AG10803 (cell line): ENCODE measurements at places on chromosomes 3 and 15.

DNA sequence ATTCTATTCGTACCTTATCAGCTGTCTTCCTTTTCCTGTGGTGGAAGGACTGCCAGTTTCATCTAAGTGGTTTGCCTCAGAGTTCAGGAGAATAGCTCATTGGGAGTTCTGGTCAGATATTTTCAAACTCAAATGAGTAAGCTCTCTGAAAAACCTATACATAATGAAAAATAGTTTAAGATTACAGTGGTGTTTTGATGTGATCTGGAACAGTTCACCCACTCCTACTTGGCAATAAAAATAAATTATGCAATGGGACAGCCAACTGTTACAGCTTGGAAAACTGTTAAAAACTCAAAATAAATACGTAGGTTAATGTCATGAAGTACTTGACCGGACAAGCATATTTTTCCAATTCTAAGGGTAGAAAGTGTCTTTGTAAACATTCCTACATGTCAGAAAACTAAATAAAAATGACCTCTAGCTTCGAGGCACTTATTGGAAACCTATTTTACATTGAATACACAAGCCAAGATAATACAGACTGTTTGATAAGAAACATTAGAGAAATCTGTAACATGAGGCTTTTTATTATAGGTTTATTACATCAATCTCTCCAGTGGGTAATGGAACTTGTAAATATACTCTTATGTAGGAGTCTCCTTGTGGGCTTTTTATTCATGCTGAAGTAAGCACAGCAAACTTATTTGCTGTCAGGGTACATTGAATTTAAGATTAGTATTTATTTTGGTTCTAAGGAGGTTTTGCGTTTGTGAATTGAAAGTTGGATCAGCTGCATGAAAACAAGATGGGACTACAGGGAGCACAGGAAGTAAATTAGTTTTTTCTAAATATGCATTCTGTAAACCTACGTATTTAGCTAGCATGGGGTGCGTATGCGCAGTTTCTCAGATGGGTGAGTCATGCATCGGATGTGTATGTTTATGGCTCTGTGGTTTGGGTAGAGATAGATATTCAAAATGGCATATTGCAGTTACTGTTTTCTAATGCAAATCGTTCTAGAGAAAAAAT, 453.1 kb downstream of the IL5RA start:
- no peak for DNase-seq

- peak; percentile 47 for DNase-seq
Measured at GRCh38 chr3:106542101-106542769, 673.4 kb upstream of the CBLB start.

- no peak for DNase-seq
Measured at GRCh38 chr3:135325096-135325495, 530.0 kb downstream of the EPHB1 start.

DNA sequence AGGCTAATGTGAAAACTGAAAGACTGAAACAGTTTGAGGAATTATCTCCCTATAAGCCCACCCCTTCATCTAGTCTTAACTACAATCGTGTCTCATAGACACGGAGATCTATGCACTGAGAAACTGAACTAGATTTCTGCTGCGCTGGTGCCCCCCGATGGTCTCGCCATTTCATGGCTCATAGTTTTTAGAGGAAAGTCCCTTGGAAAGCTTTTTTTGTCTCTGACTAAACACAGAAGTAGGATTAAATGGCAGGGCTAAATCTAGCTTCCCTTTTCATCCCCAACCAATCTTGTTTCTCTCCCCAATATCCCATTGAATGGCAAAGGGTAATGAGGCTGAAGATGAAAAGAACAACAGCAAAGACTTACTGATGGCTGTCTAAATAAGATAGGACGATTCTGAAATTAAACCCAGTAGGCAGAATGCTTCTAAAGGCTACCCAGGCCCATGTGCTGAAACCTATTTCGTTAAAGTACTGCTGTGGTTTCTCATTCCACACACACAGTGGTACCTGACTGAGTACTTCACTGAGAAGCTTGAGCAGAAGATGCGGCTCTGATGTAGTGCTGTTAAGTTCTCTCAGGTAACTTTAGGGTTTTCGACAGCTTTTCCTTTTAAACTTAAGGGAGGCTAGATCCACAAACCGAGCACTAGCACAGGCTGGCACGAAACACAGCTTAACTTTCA, 142.7 kb downstream of the GADL1 start:
- peak; percentile 32 for DNase-seq

DNA sequence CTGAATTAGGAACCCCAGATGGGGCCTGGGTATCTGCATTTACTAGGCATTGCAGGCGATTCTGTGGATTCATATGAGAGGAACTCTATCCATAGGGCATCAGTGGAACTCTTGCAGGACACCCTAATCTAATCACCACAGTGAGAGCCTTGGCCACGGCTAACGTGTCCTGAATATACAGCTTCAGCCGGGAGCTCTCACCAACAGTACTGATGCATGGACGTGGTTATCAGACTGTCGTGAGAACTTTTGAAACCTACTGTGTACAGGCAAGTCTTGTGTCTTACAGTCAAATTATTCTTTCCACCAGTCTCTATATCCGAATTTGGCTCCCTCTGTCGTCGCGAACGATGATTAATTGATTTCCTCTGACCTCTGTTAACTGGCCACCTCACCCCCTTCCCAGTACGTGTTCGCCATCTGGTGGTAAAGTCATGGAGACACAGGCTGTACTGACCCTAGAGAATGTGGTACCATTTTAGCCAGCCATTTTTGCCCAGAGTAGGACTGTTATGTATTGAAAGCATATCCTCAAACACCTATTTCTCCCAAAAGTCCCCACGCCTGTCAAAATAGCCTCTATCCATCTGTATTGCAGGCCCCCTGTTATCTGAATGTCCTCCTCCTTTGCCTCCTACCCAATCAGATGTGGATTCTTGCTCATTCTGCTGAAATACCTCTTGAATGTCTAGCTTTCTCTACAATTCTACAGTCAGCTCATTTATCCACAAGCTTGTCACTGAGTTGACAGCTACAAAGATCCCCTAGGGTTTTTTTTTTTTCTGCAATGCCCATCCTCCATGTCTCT, 39.7 kb downstream of the GLDN start:
- DNase-seq = peak; percentile 66

DNA sequence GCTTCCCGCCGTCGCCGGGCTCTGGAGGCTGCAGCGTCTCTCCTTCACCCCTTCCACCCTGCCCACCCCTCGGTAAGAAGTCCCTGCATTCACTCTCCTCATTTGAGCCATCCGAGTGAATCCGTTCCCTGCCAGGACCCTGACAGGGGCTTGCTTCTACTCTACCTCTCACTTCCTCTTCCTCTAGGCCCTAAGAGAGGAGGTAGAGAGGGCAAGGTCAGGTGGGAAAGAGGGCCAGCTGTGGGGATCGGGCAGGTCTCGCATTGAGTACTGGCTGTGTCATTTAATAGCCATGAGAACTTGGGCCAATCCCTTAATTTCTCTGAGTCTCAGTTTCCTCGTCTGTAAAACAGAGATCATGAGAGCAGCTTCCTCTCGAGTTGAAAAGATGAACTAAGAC, 283.6 kb downstream of the UACA start:
- DNase-seq = no peak

- no peak for DNase-seq
Measured at GRCh38 chr3:186998937-186999368, 68.6 kb downstream of the ST6GAL1 start.

- DNase-seq = peak; percentile 66
Measured at GRCh38 chr15:58521293-58521991, 89.7 kb downstream of the LIPC start.

DNA sequence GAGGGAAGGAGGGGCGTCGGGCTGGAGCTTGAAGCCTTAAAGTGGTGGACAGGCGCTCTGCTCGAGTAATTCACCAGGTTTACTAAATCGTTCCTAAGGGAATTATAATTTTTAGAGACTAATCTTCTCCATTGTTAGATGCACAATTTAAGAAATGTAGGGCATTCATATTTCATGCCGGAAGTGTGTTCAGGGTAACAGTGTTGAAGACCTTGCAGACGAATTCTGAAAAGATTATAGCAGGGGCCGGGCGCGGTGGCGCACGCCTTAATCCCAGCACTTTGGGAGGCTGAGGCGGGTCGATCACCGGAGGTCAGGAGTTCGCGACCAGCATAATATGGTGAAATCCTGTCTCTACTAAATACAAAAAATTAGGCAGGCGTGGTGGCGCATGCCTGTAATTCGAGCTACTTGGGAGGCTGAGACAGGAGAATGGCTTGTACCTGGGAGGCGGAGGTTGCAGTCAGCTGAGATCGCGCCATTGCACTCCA, 365 bp upstream of the GTF2A2 start:
- DNase-seq = no peak

DNA sequence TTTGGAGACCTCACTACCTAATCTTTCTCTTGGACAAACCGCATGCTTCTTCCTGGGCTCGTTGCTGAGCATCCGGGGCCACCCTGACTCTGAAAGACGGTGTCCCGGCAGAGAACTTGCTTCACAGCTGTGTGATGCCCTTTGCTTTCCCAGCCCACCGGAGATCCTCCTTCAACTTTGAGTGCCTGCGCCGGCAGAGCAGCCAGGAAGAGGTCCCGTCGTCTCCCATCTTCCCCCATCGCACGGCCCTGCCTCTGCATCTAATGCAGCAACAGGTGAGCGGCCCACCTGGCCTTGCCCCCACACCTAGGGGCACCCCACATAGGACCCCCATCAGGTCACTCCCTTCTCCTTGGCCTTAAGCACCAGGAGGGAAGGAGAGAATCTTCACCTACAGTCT, 37.7 kb downstream of the CHDH start:
- no peak for DNase-seq
